ENCODE measurements at places on chromosomes 4 and X. TPM values are rescaled to one million over a fixed set of nuclear protein-coding genes. Genes with fewer than 3 reads are reported as not detected.

DNA sequence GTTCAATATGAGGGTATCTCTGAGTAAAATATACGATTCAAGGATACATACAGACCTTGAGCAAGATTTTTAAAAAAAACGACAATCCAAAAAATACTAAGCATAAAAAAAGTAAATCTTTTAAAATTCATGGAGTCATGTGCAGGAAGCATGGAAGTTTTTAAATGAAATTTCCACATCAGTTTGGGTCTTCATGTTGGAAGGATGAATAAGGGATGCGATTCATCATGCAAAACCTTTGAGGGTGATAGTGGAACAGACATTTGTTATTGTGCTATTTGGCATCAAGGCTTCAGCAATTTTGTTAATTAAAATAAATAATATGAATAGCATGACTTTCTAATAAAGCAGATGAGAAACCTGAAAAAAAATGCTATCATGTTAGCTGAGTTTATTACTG, 815.0 kb upstream of the PCDH10 start:
- no peak for DNase-seq

CLTRN gene
- 0.85 TPM for polyA plus RNA-seq

VSIG4 gene
- polyA plus RNA-seq: 0.38 TPM

DNA sequence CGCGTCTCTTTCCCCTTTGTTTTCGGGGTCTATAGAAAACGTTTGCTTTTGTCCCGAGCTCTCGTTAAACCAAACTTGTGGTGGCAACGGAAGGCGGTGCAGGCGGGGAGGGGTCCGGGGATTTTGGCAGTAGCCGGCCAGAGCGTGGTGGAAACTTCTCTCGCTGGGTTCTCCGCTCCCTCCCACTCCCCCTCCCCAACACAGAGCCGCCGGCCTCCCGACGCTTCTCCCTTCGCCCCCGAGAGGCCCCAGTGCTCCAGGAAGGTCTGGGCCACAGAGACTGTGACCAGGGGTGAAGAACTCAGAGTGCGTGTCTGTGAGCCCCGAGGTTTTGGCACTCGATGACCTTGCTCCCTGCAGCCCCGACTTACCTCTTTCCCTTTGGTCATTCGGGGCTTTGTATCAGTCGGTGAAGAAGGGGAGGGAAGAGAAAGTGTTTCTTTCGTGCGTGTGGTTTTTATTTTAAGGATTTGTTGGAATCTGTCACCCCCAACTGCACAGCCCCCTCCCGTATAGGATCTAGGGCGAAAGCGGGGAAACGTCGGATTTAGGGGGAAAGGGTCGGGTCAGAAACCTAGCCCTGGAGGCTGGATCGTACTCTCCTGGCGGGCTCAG, 9.0 kb upstream of the BCOR start:
- no peak for DNase-seq

AADAT gene
- not detected for polyA plus RNA-seq

DNA sequence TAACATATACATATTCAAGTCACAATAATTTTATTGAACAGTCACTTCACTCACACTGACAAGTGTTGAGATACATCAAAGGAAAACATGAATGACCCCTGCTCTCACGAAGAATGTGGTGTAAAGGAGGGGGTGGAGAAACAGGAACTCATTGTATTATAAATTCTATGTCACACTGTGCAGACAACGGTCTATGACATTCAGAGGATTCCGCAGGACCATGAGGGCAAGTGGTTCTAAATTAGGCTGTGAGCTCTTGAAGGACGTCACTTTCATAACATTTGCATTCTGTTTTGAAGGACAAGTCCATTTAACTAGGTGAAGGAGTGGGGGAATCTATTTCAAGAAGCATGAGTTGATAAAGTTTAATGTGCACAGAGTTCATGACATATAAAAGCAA, 415.2 kb upstream of the HS3ST1 start:
- DNase-seq: no peak
